Right cardiac atrium (tissue), 5 donors: ENCODE measurements at places on chromosomes 7 and 10. TPM values are rescaled to one million over a fixed set of nuclear protein-coding genes. Genes with fewer than 3 reads are reported as not detected.

DNA sequence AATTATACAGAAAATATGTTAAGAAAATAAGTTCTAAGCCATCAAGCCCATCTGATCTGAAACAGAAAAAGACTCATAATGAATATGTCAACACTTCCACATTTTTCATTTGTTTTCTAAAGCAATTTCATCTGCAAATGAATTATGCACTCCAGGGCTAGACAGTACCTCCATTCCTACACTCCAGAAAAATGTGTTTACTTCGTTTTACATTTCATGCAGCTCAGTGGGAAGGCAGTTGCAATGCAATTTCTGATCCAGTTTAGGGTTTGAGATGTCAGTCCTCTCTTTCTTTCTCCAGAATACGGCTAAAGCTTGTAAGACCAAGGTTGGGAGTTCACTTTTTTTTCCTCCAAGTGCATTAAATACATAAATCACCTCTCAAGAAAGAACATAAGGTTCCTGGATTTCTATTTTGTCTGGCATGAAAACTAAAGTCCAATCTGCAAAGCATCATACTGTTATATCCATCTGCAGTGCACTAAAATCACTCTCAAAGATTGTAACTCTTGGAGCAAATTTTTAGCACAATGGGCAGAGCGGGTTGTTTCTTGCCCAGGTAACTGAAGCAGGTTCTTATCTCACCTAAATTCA lies 348.8 kb upstream of the C7orf33 start:
- DNase-seq = no peak

The ZSCAN21 gene
- total RNA-seq = 8.6 TPM

DNA sequence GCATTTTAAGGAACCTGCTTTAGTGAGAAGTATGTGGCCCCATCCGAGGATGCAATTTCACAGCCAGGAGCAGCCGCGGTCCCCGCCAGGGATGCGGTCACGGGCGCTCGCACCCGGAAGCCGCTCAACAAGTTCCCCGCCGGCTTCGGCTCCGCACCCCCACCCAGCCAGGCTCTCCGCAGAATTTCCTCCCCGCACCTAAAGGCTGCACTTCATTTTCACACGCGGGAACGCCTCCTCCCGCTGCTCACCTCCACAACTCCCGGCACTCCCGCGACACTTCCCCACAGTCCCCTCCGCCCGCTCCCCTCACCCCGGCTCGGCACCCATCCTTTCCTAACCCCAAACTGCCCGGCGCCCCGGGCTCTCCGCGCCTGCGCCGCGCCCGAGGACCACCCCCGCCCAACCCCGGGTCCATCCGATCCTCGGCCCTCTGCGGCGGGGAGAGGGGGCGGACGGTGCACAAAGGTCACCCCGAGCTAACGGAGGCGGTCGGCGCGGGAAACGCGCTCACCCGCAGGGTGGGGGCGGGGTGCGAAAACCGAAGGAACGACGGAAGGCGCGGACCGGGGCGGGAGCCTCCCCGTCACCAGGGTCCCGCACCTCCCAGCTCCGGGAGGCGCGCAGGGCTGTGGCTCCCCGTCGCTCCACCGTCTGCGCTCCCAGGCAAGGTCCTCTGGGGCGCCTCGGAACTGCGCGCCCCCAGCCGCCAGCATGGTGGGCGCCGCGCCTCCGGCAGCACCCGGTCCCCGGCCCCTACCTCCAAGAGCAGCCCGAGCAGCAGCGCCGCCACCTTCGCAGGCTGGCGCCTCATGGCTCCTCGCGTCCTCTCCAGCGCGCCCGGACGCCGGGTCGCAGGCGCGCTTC lies 558 bp downstream of the VOPP1 start:
- peak; percentile 82 for DNase-seq

- no peak for DNase-seq
These were observed 28.9 kb downstream of the GNA12 start for GRCh38 chr7:2814946-2815874.

DNA sequence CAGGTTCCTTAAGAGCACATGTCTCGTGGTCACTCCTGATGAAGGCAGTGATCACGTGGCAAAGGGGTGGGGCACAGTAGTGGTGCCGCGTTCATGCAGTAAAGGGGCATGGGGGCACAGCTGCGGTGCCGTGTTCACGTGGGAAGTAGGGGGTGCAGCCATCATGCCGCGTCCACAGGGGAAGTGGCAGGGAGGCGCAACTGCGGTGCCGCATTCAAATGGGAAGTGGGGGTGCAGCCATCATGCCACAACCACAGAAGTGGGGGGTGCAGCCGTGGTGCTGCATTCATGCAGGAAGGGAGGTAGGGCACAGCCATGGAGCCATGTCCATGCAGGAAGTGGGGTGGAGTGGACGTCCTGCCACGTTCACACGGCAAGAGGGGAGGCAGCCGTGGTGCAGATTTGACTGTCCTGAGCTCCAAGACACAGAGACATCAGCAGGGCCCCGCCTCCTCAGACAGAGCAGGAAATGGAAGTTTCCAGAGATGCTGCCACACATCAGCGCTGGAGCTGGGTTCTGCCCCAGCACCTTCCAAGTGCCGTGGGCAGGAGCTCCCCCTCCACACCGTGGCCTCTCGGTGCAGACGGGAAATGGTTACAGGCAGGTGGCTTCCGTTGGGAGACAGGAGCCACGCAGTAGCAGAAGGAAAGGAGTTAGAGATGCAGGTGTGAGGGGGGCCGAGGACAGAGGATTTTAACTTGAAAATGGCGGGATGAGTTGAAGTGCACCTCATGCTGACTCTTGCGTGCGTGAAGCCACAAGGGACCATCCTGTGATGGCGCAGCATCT lies 95.0 kb upstream of the DDC start:
- DNase-seq = peak; percentile 74

- no peak for DNase-seq
These were observed 168.7 kb upstream of the HABP2 start for GRCh38 chr10:113384181-113384580.

The INA gene
- total RNA-seq = not detected

DNA sequence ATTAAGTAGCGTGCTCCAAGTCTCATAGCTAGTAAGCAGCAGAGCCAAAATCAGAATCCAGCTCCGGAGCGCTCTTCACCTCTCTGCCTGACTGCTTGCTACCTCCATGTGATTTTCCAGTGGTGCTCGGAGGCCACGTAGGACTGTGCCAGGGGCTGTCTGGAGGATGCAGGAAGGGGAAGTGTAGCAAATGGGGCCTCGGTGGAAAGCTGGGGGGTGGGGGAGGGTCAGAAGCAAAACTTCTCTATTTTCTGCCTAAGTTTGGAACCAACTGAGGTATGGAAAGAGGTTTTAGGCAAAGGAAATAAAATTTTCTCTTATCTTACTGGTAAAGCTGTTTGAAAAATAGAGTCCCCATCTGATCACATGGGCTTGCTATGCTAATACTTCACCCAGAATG lies 108.7 kb downstream of the TBXAS1 start:
- DNase-seq = peak; percentile 58

The ADAM12 gene
- total RNA-seq = 0.15 TPM

- DNase-seq = no peak
These were observed 18.5 kb downstream of the EIF3B start for GRCh38 chr7:2373124-2373556.

The IQUB gene
- total RNA-seq = 0.79 TPM

- no peak for DNase-seq
These were observed 71.2 kb upstream of the INSIG1 start for GRCh38 chr7:155226261-155227003.

DNA sequence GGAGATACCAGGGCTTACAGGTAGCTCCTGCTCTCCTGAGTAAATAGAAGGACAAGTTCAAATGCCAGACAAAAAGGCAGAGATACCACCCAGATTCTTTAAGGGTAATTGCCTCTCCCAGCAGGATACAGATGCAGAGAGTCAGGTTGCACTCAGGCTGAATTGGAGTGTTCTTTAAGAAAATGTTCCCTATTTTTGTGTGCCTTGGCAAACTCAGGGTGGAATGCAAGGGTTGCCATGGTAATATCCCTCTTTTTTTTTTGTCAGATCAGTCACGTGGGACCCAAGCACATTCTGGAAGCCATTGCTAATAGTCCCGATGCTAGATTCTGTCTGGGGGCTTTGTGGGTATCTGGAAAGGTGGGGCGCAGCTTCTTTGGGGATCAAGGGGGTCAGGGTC lies 628.0 kb downstream of the CALN1 start:
- no peak for DNase-seq

- peak; percentile 67 for DNase-seq
These were observed 41.5 kb downstream of the PRF1 start for GRCh38 chr10:70561070-70561469.

GRCh38 chr7:134639061-134639460 lies 7.6 kb upstream of the BPGM start:
- DNase-seq = no peak

- no peak for DNase-seq
These were observed 17.2 kb downstream of the CHST15 start for GRCh38 chr10:124076148-124076733.

The IRF5 gene
- total RNA-seq = 4.6 TPM

GRCh38 chr7:155360495-155361345 lies 63.0 kb downstream of the INSIG1 start:
- no peak for DNase-seq

- DNase-seq = no peak
These were observed 32.0 kb downstream of the EEPD1 start for GRCh38 chr7:36185092-36185491.

DNA sequence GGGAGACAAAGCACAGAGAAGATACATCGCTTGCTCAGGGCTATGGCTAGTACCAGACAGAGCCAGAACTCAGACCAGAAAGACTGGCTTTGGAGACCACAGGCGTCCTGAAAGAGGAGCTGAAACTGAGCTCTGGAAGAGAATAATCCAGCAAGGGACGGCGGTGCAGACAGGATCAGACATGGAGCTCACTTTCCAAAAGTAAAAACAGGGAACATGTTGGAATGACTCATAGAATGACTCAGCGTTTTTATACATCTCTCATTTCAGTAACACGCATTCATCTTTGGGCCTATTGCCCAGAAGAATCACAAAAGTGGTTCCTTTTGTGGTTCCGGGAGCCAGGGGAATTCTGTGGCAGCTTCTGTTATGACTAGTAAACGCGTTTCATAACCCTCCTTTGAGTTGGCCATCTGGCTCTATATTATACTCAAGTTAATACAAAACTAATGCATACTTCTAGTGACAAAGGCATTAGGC lies 37.2 kb downstream of the PLEKHS1 start:
- no peak for DNase-seq
